ENCODE measurements at places on chromosomes 4 and X. TPM values are rescaled to one million over a fixed set of nuclear protein-coding genes. Genes with fewer than 3 reads are reported as not detected.

Gene HSFX1
- total RNA-seq, result 0.18 TPM

Gene INTS6L
- 1.6 TPM for total RNA-seq

Gene KCNIP4
- not detected for total RNA-seq

Gene GPRIN3
- 0.35 TPM for total RNA-seq

Gene SAGE1
- not detected for total RNA-seq

Gene SPANXA1
- total RNA-seq, result not detected

Gene TMEM31
- not detected for total RNA-seq

Gene ODAPH
- total RNA-seq, result not detected

Gene PIR
- total RNA-seq, result 18.3 TPM

Gene CPEB2
- 3.2 TPM for total RNA-seq

Gene TEX13D
- total RNA-seq, result not detected

Gene BEX5
- 0.29 TPM for total RNA-seq

Gene TCEAL5
- not detected for total RNA-seq

Gene MAGEA2
- not detected for total RNA-seq

Gene PASD1
- total RNA-seq, result not detected

Gene GRID2
- total RNA-seq, result not detected

Gene IRAK1
- 96.9 TPM for total RNA-seq

Gene FTHL17
- total RNA-seq, result not detected

Gene BEX1
- 3.7 TPM for total RNA-seq

Gene CHRDL1
- 4.3 TPM for total RNA-seq

Gene NEUROG2
- total RNA-seq, result not detected

Gene NR0B1
- total RNA-seq, result not detected

Gene FAM184B
- total RNA-seq, result not detected

Gene SGCB
- total RNA-seq, result 13.0 TPM

Gene CCNB3
- 0.18 TPM for total RNA-seq

Gene STBD1
- 4.3 TPM for total RNA-seq

Gene LRAT
- total RNA-seq, result not detected

Gene CDKN2AIP
- total RNA-seq, result 13.5 TPM
